NCI-H446 (cell line): ENCODE measurements at places on chromosomes 4 and X.

DNA sequence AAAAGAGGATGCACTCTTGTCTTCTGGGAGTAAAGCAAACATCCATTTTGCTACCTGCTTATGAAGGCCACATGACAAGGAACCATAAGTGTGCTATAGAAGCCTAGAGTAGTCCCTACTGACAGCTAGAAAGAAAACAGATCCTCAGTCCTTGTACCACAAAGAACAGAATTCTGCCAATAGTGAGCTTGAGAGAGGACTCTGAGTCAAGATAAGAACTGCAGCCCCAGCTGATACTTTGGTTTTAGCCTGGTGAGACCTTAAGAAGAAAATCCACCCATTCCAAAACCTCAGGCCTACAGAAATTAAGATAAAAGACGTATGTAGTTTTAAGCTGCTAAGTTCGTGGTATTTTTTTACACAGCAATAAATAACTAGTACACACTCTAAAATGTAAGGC lies 914.6 kb downstream of the PCDH19 start:
- no peak for DNase-seq

DNA sequence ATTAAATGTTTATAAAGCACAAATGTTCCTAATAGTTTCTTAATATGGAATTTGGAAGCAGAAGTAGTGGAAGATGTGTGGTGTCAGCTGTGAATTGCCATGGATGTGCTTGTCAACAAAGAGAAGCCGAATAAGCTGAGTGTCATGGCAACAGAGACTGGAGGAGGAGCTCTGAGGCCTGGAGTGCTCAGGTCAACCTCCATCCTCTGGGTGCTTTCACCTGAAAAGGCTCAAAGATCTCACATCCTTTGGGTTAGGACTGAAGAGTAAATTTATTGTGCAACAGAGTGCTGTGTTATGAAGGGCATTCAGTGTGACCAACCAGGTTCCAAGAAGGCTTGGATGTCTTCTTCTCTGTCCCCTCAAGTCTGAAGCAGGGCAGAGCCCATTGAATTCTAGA lies 18.7 kb downstream of the SGMS2 start:
- no peak for DNase-seq

DNA sequence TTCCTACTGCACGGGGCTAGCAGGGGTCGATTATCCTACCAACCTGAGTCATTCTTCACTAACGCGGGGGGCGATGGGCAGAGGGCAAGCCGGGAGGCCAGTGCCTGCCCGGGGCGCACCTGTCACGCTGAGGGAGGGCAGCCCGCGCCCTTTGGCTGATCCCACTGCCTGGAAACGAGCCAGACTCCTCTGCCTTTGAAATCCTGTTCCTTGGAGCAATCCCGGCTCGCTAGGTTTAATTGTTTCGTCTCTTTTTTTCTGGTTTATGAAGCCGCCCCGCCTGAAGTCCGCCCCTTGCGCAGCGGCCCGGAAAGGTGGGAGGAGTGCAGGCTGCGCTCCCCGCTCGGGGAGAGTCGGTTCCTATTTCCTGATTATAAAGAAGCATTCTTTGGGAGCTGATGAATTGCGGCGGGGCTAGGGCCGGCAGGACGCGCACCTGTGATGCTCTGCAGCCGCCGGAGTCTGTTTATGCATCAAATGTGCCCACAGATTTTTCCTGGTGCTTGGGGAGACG lies 484.2 kb downstream of the BCOR start:
- no peak for DNase-seq

DNA sequence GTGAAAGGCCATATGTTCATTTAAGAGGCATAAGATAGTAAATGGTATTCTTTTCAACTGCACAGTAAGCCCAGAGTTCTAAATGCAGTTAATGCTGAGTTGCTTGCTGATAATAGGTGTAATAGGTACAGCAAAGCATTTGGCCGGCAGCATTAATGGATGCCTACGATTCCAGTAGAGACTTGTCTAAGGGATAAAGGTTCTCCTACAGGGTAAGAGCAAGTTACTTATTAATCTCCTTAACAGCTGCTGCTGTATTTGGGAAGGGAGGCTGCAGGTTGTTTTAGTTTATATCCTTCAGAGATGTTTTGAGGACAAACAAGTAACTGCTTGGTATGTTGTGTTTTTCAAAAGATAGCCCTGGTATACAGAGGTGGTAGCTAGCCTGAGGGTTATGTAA lies 16.8 kb downstream of the TSPAN7 start:
- no peak for DNase-seq

GRCh38 chr4:122819708-122820449 lies 6.8 kb upstream of the FGF2 start:
- DNase-seq = no peak

- no peak for DNase-seq
Observed at GRCh38 chr4:101724093-101724492, 66.4 kb upstream of the BANK1 start.

- DNase-seq = no peak
Observed at GRCh38 chr4:7190691-7191545, 1.4 kb upstream of the SORCS2 start.

GRCh38 chr4:169283114-169283509 lies 12.4 kb upstream of the SH3RF1 start:
- DNase-seq = no peak

DNA sequence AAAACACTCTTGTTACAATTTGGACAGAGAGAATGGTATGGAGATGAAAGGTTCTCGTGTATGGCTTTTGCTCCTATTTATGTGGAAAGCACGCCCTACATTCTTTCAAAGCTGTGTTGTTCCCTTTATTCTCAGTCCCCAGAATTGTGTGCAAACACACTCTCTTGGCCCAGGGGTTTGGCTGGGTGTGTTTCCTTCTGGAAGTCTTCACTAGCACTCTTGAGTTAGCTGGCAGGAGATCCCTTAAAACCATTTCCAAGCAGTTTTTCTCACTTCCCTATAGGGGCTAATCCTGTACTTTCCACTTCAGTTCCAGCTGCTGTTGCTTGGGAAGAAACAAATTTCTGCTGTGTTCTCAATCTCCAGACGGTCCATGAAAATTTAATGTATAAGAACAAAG lies 35.1 kb downstream of the FHL1 start:
- no peak for DNase-seq

DNA sequence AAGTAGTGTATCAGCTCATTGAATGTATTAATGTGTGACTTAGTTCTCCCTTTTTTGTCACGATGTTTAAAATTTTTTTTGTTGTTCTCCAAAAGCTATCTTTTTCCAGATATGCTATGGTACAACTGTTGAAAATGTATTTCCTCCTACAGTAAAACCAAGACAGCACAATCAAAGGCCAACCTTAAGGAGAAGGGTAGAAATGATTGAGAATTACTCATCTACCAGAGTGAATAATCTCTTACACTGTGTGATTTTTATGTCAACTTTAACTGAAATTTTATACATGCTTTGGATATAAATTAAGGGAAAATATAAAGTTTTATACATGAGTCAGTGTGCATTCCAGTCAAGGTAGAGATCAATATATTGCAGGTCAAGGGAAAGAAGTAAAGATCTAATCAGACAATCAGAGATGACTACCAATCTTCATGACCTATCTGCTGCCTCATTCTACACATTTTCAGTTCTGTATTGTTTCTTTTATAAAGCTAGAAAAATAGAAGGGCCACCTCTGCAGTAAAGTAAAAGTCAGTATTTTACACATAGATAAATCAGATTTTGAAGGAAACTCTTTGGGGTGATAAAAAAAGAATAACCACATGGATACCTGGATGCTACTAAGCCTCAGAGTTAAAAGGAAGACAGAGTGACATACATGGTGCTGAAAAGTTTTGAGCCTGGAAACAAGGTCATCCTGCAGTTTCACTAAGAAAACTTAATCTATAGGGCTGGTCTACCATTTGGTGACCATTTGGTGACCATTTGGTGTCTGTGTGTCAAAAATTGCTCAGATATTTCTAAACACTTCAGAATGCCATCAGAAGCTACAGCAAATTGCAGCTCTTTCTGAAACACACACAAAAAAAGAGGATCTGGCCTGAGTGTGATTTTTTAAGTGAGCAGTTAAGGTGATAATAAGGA lies 1.6 kb downstream of the FAM13A start:
- DNase-seq = no peak

GRCh38 chr4:37793562-37793961 lies 32.9 kb upstream of the PGM2 start:
- peak; percentile 48 for DNase-seq

GRCh38 chrX:45769761-45770582 lies 569.3 kb upstream of the DIPK2B start:
- DNase-seq = no peak

DNA sequence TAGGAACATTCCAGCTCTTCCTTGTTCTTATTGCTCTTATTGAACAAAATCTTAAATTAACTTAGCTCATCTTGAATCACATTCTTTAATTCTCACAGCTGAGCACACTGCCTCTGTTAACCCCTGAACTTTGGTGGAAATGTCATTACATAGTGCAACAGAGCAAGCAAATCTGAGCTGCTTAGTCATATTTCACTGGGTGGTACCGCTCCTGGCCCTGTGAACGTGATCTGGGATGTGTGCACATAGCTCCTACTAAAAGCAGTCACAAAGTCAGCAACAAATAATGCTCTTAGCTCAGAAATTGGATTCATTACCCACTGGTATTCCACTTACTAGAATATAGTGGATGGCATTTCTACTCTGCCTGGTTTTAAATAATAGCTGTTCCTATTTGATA lies 27.9 kb downstream of the ARHGEF6 start:
- DNase-seq = no peak

DNA sequence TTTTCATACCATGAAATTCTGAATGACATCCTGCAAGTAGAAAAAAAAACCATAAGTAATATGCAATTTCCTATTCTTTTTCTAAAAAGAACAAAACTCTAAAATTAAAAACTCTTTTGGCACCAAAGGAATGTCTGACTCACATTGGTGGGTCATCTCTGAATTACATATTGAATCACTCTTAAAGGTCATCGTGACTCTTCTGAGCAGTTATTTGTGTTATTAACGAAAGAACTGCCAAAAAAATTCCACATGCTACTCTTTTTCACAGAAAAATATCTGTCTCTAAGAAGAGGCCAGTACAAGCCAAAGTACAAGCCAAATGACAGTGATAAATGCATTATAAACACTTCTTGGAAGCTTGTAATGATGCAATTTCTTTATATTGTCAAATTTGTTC lies 282.2 kb downstream of the GUCY2F start:
- DNase-seq = no peak

DNA sequence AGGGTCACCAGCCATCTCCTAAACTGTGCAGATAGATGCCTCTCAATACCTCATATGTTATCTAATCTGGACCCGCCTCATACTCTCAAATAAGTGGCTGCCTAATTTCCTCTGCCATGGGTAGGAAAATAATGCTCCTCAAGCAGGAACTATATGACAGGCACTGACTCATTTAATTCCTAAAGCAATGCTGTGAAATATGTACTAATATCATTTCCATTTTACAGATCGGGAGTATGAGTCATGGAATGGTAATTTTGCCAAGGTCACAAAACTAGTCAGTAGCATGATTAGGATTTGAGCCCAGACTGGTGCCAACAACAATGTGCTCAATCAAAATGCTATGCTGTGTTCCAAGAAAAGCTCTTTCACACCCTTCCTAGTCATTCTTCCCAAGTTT lies 3.0 kb upstream of the NXT2 start:
- DNase-seq = peak; percentile 2

GRCh38 chr4:185504098-185505047 lies 30.9 kb downstream of the PDLIM3 start:
- no peak for DNase-seq

DNA sequence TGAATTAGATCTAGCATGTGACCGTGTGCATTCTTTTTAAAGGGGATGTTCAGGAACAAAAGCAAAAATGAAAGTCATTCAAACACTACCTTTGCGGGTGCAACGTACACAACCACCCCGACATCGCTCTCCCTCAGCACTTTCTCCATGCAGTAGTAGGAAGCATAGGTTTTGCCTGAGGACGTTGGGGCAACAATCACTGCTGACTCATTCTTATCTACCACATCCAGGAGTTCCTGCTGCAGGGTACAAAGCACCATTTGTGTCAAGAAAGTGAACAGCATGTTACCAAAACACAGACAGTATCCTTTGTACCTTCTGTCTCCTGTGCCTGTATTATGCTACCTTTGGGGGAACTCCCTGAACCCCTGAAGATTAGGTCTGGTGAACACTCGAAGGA lies 58.6 kb downstream of the DDX60L start:
- DNase-seq = no peak

DNA sequence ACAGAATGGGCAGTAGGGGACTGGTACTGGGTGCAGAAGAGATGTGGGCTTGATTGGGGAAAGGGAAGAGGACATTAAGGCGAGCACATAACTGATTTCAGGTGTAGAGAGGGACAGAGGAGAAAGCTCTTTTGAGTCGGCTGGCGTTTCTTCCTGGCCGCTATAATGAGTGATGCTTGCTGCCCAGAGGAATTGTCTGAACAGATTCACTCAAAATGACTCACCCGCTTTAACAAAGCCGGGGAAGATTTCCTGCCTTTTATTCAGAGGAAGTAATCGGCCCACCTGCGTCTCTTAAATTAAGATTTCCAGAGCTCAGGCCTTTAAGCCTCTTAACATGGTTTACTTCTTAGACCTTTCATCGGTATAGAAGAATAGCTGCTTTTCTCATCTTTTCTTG lies 102.1 kb upstream of the AP1S2 start:
- DNase-seq = no peak

DNA sequence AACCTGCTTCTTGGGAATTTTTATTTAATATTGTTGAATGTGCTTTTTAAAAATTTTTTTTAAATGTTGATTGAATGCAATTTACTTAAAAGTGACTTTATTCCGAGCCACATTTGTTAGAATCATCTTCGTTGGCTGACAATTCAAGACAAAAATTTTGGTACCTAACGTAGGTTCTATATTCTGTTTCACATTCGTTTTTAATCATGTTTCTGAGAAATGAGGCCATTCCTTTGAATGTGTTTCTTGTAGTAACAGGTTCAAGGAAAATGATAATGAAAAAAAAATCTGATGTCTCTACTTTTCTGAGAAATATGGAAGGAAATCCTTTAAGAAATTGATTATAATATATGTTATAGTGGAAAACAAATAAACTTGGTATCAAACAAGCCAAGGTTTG lies 92.3 kb upstream of the DCLK2 start:
- DNase-seq = no peak

DNA sequence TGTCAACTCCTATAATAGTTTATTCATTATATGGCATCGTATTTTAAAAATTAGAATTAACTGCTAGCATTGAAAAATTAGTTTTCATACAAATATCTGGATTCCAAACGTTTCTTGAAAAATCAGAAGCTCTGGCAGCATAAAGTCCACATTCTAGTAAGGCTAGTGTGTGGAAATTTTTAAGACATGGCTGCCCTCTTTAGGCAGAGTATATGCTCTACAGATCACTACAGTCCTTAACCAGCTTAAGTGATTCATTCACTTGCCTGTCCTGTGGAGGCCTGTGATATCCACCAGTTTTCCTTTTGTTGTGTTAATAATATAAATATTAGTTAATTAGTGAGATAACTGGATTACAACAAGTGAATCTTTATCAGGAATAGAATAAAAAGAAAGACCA lies 287.2 kb downstream of the OPHN1 start:
- DNase-seq = no peak
